Activated T-cell treated with anti-CD3 and anti-CD28 coated beads, Interleukin-2, amount 50 U/mL, for 72 hours (primary cell): ENCODE measurements at places on chromosomes 2 and 18.

DNA sequence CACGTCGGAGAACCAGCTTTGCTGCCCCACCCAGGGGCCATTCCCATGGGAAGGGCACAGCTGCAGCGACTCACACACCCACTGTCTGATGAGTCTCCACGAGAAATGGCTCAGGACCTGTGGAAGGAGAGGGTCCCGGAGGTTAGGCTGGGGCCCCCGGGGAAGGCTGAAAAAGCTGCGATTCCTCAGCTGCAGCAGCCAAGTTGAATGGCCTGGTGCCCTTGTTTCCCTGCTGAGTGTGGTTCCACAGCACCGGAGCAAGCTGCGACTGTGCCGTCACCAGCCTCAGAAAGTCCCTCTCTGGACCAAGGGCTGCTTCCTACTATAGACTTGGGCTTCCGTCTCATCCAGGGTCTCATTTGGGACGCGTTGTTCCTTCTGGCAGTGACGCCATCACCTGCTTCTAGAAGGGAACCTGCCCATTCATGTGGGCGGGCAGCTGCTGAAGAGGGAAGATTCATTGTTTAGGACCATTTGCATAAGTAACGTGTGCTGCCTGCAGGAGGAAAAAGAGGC lies 180.2 kb downstream of the INHBB start:
- DNase-seq, result no peak

GRCh38 chr2:235523486-235524150 lies 29.8 kb downstream of the AGAP1 start:
- no peak for DNase-seq

GRCh38 chr2:68925295-68925896 lies 27.3 kb downstream of the GKN2 start:
- DNase-seq, result peak; percentile 59

DNA sequence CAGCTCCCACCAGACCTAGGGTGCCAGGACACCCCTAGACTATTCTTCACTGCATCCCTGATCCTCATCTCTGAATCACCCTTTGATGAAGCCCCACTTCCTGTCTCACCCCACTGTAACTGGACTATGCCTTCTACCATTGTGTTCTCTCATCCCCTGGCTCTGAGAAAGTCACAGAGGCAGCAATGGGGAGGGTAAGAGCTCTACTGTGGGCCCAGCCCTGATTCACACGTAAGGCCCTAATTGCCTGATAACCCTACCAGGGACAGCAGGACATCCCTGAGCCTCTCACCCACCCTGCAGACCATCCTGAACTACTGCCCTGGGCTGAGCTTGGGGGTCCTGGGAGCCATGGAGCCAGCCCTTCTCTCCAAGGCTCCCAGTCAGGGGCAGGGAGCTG lies 1.5 kb upstream of the PROM2 start:
- DNase-seq, result no peak

GRCh38 chr18:22282311-22283115 lies 113.1 kb downstream of the GATA6 start:
- DNase-seq, result no peak

GRCh38 chr2:152038441-152038958 lies 60.3 kb downstream of the CACNB4 start:
- no peak for DNase-seq

DNA sequence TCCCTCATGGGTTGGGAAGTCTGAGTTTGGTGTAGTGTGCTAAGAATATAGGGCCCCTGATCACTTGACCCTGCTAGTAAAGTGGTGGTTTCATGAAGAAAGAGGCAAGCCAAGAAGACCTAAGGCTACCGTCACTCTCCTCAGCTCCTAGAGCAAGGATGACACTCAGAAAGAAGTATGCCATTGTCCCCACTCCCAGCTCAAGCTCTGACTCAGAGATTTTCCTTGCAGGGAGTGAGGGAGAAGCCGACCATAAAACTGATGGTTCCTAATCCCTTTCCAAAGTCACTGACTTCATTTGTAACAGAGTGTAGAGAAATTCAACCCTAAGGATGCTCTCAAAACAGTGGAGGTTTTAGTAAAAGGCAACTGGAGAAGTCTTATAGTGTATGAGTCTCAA lies 80.9 kb downstream of the ICA1L start:
- no peak for DNase-seq

GRCh38 chr2:100224988-100225710 lies 82.8 kb upstream of the AFF3 start:
- DNase-seq, result no peak

DNA sequence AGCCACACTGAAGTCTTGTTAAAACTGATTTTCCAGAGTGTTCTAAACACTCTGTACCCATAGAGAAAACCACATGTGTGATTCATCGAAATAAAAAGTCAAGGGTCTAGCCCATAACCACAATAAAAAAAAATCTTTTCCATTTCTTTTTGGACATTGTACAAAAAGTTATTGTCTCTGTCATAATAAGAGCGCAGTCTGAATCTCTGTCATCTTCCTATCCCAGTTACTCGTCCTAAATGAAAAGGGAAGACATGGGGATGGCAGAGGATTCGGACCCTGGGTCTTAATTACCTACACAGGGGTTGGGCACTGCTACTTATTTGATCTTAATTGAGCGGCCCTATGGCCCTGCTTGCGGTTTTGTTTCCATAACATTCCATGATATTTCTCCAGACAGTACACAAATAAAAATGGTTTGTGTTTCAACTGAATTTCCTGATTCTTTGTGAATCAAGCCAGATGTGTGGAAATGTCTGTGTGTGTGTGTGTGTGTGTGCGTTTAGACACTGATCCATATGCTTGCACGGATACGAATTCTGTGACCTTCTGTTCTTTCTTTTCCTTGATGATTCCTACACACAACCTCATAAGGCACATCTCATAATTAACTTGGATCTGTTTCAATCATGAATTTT lies 133.4 kb upstream of the SPATS2L start:
- DNase-seq, result no peak

GRCh38 chr2:33492399-33493134 lies 16.1 kb downstream of the RASGRP3 start:
- DNase-seq, result no peak

GRCh38 chr2:4499316-4500030 lies 796.1 kb downstream of the DCDC2C start:
- DNase-seq, result no peak

DNA sequence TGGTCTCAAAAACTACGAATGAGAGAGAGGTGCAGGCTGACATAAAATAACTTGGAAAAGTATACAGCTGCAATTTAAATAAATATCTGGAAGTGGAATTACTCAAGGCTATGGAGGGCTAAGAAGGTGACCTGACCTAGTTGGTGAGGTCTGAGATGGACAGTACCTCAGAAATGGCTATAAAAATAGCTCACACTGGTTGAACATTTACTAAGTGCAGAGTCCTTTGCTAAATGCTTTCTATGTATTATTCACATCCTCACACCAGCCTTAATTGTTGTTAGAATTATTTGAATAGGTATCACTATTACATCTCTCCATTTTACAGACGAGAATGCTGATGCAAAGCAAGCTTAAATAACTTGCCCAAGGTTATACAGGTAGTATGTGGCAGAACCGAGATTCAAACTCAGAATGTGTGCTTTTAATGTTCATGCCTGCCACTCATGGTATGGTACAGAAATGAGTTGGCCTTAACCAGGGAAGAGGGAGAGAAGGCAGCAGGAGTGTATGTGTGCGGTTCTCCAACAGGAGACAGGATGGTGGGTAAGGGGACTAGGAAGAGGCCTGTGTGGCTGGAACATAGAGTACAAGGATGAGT lies 37.4 kb downstream of the MRPL44 start:
- DNase-seq, result peak; percentile 29

DNA sequence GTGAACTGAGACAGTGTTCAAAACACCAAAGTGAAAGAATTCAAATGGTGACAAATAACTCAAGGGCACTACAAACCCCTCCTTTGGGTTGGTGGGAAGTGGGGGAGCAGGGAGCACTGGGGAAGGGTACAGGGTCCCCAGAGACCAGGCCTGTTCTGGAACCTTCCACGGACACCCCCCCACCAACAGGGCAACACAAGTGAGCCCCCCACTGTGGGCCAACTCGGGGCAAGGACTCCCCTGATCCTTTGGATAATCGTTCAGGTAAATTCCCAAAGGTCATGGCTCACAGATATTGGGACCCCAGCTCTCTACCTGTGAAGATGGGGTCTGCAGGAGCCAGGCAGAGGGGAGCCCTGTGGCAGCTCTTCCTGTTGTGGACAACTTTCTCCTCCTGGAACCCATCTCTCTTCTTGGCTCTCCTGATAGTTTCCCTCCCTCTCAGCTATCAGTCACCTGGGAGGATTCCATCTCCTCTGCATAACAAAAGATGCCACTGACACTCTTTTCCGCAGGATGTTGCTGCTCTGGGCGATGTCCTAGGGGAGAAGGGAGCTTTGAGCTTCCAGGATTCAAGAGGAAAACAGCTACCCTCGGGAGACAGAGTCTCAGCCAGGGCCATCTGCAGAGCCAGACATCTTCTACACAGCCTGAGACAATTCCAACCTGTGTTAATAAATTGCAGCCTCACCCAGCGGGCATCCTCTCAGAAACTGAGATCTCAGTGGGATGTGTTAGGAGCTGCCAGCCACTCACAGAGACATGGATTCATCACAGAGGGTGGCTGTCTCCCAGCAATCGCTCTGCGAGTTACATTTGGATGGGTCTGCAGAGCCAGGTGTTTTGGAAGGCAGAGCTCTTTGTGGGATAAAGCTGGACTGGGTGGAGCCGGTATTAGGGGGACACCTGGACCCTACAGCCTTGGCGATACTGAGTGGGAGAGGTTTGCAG lies 35.4 kb downstream of the MBP start:
- DNase-seq, result no peak

DNA sequence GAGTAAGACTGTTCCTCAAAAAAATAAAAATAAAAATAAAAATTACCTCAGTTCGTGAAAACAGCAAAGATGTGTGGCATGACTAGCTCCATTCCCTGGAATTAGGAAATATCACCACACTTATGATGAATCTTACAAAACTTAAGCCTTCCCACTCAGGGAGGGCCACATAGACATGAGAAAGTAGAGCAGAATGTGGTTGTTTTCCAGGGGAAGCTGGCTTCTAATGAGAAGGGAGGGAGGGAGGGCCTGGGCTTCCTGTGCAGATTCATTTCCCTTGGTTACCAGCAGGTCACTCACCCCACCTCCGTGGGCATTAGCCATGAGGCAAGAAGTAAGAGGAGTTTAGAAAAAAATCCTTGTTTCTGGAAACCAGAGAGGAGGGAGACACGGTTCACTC lies 95.9 kb upstream of the RMDN2 start:
- no peak for DNase-seq

DNA sequence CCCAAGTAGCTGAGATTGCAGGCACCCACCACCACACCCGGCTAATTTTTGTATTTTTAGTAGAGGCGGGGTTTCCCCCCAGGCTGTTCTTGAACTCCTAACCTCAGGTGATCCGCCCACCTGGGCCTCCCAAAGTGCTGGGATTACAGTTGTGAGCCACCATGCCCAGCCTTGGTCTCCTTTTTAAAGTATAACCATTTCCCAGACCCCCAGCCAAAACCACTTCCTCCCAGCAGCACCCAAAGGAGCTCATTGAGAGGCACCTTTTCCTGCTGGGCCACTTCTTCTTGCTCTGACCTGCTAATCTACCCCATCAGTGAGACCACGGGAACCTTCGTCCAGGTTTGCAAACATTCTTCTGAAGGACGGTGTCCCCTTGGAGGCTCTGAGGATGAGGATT lies 69.9 kb downstream of the INPP5D start:
- DNase-seq, result no peak

DNA sequence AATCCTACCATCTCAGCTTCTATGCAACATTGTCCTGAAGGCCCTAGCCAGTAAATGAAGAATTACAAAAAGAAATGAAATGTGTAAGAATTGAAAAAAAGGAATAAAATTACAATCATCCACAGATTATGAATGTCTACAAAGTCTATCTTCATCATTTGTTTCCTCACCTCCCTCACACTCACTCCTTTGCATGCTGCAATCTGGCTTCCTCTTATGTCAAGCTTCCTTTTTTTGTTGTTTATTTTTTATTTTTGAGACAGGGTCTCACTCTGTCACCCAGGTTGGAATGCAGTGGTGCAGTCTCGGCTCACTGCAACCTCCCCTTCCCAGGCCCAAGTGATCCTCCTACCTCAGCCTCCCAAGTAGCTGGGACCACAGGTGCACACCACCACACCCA lies 129.0 kb downstream of the CABYR start:
- DNase-seq, result no peak

- DNase-seq, result no peak
Observed at GRCh38 chr18:23627321-23627720, 35.4 kb downstream of the ANKRD29 start.

DNA sequence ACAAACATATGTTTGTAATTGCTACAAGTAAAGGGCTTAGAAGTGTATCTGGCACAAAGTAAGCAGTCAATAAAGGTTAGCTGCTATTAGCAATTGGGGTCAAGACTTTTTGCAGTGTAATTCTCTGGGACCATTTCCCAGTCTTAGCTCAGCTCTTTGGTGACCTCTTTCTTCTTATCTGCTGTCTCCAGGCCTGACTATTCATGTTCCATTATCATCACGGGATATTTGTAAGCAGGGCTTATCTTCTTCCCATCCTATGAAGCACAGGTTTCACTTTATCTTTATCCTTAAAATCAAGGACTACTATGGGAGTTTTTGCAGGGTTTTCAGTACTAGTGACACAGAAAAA lies 131.7 kb downstream of the DOCK10 start:
- no peak for DNase-seq

GRCh38 chr18:67771271-67771670 lies 254.8 kb upstream of the DSEL start:
- DNase-seq, result no peak

- no peak for DNase-seq
Observed at GRCh38 chr2:171762879-171763573, 75.8 kb downstream of the DYNC1I2 start.

- DNase-seq, result no peak
Observed at GRCh38 chr2:201909961-201910361, 103.6 kb downstream of the CDK15 start.

DNA sequence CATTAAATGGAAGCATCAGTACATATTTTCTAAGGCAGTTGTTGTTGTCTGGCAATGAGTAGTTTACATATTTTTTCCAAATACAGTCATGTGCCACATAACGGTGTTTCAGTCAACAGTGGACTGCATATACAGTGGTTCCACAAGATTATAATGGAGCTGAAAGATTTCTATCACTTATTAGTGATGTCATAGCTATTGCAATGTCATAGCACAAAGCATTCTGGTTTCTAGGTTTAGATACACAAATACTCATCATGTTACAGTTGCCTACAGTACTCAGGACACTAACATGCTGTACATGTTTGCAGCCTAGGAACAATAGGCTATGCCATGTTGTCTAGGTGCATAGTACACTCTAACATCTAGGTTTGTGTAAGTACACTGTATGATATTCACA lies 45.0 kb downstream of the RND3 start:
- no peak for DNase-seq
